ENCODE measurements at places on chromosomes 1 and 21. TPM values are rescaled to one million over a fixed set of nuclear protein-coding genes. Genes with fewer than 3 reads are reported as not detected.

- DNase-seq: no peak
Observed at GRCh38 chr1:239563681-239564080, 177.3 kb downstream of the CHRM3 start.

The PCP4 gene
- 5.4 TPM for total RNA-seq

- no peak for DNase-seq
Observed at GRCh38 chr1:7229186-7229585, 443.9 kb downstream of the CAMTA1 start.

GRCh38 chr21:23130308-23130707, 2132.1 kb downstream of the NCAM2 start:
- DNase-seq: no peak

- DNase-seq: no peak
Observed at GRCh38 chr1:93770640-93771039, 89.0 kb upstream of the BCAR3 start.

The NTMT2 gene
- 5.7 TPM for total RNA-seq

DNA sequence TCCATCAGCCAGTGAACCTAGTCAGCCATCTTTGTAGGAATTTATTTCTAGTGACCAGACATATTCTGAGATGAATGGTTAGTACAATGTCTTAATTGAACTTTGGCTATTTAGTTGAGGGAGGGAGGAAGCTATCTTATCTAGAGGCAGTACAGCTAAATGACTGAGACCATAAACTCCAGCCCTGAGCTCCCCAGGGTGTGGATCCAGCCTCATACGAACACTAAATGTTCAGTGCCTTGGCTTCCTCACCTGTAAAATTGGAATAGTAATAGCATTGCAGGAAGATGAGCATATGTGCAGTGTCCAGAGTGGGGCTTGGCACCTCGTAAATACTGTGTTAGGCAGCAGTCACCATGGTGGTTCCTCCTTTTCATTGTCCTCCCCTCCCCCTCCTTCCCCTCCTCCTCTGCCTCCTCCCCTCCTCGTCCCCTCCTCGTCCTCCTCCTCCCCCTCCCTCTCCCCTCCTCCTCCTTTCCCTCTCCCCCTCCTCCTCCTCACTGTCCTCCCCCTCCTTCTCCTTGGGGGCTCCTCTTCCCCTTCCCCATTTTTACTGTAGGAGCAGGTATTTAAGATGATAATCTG, 108.2 kb downstream of the GALNT2 start:
- no peak for DNase-seq

The TFF3 gene
- total RNA-seq: 2.9 TPM

DNA sequence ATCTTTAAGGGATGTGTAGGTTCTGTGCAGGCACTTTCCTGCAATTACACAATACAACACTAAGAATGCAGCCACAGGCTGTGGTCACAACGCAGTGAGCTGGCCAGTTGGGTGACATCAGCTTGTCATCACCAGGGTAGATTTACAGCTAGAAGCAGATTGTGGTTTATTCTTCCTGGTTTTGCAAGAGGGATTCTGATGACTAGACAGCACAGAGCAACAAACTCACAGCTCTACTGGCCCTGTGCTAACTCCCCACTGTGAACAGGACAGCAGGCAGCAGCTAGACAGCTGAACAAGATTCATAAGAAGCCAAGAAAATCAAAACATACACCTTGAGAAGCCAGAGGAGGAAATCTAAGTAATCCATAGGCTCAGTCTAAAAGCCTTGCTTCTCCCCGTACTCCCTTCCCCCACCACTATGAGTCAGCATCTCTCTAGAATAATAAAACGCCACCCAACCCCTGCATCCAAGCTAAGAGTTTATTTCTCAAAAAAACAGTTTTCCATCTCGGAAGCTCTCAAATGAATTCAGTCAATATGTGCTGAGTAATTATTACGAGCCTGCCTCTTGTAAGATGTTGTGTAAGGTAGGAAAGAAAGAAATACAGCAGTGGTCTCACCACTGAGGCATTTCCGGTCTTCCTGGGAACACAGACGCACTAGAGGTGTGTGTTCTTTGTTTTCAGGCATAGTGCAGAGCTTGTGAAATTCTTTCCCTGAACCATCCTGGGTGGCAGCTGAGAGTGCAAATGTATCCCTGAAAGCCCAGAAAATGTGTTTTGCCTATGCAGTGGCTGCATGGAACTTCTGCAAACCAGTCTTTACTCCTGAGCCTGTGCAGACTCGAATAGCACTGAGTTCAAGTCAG, 162.8 kb downstream of the NTPCR start:
- peak; percentile 71 for DNase-seq

DNA sequence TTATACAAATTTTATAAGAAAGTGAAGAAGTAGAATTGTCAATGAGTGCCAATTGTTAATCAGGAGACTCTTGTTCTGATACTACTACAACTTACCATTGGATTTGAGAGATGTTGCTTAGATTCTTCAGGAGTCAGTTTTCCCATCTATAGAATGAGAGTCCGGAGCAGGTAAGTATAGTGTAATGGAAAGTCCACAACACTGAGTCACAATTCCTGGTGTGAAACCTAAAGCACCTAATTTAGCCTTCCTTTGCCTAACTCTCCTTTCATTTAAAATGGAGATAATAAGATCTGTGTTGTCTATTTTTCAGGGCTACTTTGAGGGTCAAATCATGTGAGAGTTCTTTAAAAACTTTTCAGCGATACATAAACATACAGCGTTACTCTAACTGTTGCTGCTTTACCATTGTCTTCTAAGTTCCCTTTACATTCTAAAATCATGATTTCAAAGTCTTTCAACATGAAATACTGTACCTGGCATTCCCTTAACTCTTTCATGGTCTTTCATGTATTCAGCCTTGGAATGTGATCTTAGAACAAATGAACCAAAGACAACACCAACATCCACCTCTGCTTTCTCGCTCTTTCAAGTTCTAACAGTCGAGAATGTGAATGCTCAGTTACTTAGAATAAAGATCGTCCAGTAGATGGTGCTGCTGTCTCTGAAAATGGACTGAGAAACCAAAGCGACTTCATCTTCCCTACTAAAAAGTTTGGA, 90.9 kb downstream of the SLC30A10 start:
- no peak for DNase-seq

GRCh38 chr1:218642033-218642948, 297.2 kb downstream of the TGFB2 start:
- no peak for DNase-seq

The KRTAP26-1 gene
- total RNA-seq: not detected

- DNase-seq: no peak
Observed at GRCh38 chr1:67534627-67535065, 104.4 kb upstream of the SERBP1 start.

GRCh38 chr1:3618881-3619671, 5.7 kb upstream of the TPRG1L start:
- peak; percentile 61 for DNase-seq

DNA sequence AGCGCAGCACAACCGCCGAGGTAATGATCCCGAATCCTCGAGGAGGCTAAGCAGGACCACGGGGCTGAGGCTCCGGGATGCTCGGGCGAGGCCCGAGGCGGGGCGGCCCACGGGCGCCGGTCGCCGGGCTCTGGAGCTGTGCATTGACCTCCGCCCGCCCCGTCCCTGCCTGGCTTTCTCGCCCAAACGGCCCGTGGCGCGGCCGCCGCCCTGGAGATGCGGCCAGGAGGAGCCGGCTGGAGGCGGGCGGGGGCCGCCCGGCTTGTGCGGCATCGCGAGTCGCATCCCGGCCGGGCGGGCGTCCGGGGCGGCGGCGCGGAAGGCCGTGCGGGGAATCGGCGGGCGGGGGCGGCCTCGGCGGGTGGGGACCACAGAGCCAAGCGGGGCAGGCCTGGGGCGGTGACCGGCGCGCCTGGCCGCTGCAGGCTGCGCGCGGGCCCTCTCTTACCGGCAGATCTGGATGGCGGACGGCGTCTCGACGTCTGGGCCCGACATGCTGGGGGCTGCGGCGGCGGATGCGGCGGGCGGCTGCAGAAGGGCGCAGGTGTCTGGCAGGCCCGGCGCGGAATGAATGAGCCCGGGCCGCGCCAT, 663 bp downstream of the ACOT7 start:
- no peak for DNase-seq

DNA sequence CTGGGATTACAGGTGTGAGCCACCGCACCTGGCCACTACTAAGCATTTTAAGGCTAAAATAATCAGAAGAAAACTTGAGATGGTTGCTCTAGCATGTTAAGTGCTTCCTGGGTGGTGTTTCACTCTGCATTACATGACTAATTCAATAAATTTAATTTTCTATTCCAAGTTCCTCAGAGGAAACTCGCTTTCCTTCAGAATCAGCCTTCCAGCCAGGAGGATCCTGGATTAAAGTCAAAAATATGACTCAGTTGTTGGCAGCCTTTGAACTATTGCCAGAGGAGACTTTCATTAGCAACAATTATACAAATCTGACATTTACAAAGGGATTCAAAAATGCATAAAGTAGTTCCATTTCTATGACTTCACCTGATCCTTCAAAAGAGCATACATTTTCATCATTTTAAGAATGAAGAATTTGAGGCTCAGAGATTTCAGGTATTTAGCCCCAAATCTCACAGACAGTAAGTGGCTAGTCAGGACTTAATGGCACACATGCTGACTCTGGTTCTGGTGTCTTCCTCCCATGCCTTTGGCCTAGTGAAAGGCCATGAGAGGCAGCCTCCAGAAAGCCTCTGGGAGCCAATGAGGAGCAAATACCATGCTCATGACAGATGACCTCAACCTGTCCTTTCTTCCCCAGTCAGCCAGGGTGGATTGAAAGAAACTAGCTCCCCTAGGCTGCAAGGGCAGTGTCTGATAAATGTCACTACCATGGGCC, 115.7 kb downstream of the MAP3K21 start:
- DNase-seq: no peak

The PRR9 gene
- total RNA-seq: not detected

GRCh38 chr21:37026499-37026898, 20.0 kb downstream of the RIPPLY3 start:
- no peak for DNase-seq

The GUCA2B gene
- not detected for total RNA-seq

- DNase-seq: no peak
Observed at GRCh38 chr1:200890818-200891773, 3.6 kb upstream of the INAVA start.

Measured in left ventricle myocardium inferior (tissue), 1 donor.